IMR-90 (cell line): ENCODE measurements at places on chromosomes 12 and 14. TPM values are rescaled to one million over a fixed set of nuclear protein-coding genes. Genes with fewer than 3 reads are reported as not detected.
A peak's percentile ranks its signal among the peaks of the same experiment; 100 is the strongest.

DNA sequence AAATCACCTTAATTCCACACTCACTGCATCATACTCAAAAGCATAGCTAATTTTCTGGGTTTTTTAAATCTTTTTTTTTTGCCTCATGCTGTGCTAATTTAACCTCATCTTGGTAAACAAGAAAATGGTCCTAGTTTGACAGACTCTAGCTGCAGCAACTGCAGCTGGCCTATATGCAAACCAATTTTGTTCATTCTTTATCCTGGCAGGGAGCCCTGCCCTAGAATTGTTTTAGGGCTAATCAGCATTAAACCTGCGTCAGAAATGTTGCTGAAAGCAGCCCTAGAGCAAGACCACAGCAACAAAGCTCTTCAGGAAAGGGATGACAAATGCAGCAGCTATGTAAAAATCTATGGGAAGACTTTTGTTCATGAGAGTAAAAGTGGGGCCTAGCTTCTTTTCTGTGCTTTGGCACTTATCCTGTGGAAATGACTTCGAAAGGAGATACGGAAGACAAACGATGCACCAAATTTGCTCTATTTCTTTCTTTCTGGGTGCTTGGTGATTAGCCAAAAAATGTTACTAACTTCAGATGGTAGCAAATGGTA is 72.2 kb downstream of the DENND5B start:
- no peaks in the 10 kb centered on the region for H3K27me3 ChIP-seq
- H3K4me1 ChIP-seq: peaks cover 23% of the 10 kb centered on the region
- H3K4me3 ChIP-seq: no peak overlapping the region
- peak overlapping the region; percentile 94; the same call in 1 of the 2 replicates for H3K27ac ChIP-seq
- no peaks in the 10 kb centered on the region for H3K36me3 ChIP-seq

DNA sequence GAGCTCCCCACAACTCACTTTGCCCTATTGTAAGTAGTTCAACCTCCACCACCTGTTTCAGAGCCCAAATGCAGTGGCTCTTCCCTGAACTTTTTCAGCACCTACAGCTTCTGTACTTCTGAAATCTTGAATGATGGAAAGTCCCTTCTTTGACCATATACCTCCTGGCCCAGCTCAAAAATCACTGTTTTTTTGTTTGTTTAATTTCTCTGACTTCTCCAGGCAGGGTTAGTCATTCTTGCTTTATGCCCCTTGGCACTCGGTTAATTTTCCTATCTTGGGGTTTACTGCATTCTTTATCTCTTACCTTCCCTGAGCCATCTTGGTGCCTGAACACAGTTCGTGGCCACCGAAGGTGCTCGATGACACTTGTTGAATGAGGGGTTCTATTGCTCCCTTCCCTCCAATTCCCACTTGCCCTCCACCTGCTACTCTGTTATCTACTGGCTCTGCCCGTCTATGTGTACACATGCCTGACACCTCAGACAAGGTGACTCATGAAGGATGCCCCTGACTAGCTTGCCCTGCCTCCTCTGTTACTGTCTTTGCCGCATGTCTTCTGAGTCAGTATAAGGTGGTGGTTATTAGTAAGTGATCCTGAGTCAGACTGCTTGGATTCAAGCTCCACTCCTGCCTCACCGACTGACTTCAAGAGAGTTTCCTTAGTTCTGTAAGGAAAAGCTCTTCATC is 4.4 kb downstream of the AMHR2 start:
- peaks cover 10% of the 10 kb centered on the region; the same call in 1 of the 2 replicates for H3K27me3 ChIP-seq
- H3K36me3 ChIP-seq: no peaks in the 10 kb centered on the region
- peaks cover 5% of the 10 kb centered on the region; the same call in 1 of the 2 replicates for H3K4me1 ChIP-seq
- no peak overlapping the region for H3K4me3 ChIP-seq
- no peak overlapping the region for H3K27ac ChIP-seq

GRCh38 chr14:62066304-62066703 is 304.1 kb downstream of the SNAPC1 start:
- DNase-seq: peak; percentile 19
- H3K27ac ChIP-seq: no peak overlapping the region
- peaks cover 7% of the 10 kb centered on the region for H3K4me1 ChIP-seq
- no peaks in the 10 kb centered on the region for H3K27me3 ChIP-seq

GRCh38 chr14:30624132-30624423 is 2.0 kb downstream of the SCFD1 start:
- no peak overlapping the region for H3K4me3 ChIP-seq
- no peaks in the 10 kb centered on the region for H3K27me3 ChIP-seq
- H3K36me3 ChIP-seq: peaks cover 2% of the 10 kb centered on the region; the same call in 1 of the 2 replicates
- H3K27ac ChIP-seq: no peak overlapping the region
- DNase-seq: no peak

DNA sequence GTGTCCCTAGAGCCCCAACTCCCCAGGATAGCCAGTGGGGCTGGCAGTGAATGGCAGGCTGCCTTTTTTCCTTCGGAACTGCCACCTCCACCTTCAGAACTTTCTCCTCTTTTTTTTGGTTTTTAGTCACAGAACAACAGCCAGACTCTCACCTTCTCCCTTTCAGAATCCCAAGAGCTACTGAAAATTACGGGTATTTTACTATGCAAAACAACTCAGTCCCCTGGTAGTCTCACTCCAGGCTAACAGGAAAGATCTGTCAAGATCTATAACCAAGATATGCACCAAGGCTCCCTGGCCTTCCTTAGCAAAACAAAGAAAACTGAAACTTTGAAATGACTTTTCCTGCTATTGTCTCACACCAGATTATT is 12.5 kb downstream of the PLEKHG6 start:
- H3K4me3 ChIP-seq: no peak overlapping the region
- H3K27ac ChIP-seq: no peak overlapping the region
- H3K36me3 ChIP-seq: peaks cover 21% of the 10 kb centered on the region

DNA sequence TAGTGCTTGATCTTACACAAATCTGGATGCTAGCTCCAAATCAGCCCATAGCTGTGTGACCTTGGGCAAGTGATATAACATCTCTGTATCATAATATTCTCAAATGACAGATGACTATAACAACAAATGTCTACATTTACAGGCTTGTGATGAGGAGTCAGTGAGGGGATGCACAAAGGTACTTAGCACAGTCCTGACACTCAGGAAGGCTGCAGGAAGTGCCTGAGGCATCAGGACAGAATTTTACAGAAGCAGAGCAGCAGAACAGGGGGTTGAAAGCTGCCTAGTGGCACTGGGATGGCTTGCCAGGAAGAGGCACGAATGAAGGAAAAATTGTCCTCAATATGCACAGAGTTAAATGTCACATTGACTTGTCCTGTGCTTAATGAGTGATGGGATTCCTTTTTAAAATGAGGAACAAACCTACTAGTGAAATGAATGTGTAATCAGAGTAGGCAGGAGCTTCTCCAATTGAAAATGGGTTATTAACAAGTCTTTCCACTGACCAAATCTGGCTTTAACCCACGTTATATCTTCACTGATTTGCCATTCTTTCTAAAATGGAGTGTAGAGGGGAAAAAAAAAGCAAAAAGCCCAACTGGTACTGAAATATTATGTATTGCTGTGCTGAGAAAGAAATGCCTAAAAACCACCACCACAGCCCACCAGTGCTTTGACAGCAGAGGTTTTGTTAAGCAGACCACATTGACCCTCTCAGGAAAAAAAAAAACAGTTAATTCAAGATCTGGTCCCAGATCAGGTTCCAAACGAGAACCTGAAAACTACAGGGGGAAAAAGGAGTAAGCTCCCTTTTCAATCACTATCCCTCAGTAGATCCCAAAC is 11.6 kb downstream of the BTG1 start:
- no peak for DNase-seq
- no peaks in the 10 kb centered on the region for H3K36me3 ChIP-seq
- no peaks in the 10 kb centered on the region for H3K27me3 ChIP-seq
- peak overlapping the region; percentile 64 for H3K27ac ChIP-seq
- H3K4me1 ChIP-seq: peaks cover 19% of the 10 kb centered on the region

DNA sequence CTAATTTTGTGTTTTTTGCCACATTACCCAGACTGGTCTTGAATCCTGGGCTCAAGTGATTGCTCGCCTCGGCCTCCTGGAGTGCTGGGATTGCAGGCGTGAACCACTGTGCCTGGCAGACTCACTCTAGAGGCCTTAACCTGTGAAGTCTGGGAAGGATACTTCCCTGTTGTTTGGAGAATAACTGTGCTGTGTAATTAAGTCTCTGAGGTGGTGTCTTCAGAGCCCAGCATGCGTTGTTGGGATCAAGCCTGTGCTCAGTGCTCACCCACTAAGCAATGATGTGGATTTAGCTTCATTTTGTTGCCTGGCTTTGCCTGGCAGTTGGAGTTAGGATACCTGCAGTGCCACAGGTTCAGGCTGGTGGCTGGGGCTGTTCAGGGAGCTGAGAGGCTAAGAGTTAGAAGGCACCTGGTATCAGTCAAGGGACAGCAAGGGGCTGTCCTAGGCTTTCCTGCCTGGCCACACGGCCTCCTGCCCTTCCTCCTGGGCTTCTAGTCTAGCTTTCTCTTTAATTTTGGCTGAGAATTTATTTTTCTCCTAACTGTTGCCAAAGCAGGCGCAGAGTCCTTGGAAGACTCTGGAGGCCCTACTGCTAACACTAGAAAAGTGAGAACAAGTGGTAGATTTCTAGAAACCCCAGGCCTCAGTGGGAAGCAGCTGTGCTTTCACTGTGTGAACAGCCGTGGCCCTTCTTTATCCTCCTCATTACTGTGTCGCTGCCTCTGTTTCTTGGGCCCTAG is 38.5 kb downstream of the EP400 start:
- H3K4me3 ChIP-seq: no peak overlapping the region
- peaks cover 62% of the 10 kb centered on the region for H3K36me3 ChIP-seq
- H3K27ac ChIP-seq: no peak overlapping the region
- DNase-seq: no peak
- H3K27me3 ChIP-seq: no peaks in the 10 kb centered on the region

DNA sequence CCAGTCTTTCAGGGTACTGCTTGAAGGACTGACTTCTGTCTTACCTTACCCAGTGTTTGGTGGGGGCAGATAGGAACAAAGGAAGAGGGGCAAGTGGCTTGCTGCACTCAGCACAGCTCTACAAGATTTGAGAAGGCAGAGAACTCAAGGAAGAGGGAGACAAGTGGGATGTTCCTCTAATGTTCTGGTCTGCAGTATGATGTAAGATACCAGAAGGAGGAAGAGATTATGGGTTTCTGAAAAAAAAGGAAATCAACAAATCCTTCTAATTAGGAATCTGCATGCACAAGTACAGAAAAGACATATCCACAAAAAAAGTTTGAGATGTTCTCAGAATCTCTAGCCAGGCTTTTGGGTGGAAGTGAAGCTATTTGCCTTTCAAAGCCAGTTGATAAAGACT is 37.1 kb downstream of the USP15 start:
- no peak overlapping the region for H3K27ac ChIP-seq
- no peak overlapping the region for H3K4me3 ChIP-seq
- peaks cover 12% of the 10 kb centered on the region for H3K36me3 ChIP-seq
- H3K27me3 ChIP-seq: no peaks in the 10 kb centered on the region
- peaks cover 1% of the 10 kb centered on the region; the same call in 1 of the 2 replicates for H3K4me1 ChIP-seq

DNA sequence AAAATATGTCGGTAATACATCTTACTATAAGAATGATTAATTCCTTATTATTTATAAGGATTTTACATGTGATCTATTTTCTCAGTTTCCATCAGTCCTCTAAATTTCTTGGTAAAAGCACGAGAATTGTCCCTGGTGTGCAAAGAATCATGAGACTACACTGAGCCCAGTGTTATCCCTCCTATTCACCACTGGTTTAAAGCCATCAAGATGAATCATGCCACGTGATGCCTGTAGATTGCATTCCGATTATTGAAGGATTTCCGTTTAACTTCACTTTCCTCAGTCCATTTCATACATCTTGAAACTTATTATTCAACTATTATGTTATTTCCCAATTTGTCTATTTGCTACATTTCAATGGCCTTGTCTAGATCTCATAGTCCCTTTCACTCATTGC is 601.9 kb downstream of the GALC start:
- no peak overlapping the region for H3K4me3 ChIP-seq
- no peaks in the 10 kb centered on the region for H3K4me1 ChIP-seq
- H3K27me3 ChIP-seq: no peaks in the 10 kb centered on the region
- H3K27ac ChIP-seq: no peak overlapping the region

DNA sequence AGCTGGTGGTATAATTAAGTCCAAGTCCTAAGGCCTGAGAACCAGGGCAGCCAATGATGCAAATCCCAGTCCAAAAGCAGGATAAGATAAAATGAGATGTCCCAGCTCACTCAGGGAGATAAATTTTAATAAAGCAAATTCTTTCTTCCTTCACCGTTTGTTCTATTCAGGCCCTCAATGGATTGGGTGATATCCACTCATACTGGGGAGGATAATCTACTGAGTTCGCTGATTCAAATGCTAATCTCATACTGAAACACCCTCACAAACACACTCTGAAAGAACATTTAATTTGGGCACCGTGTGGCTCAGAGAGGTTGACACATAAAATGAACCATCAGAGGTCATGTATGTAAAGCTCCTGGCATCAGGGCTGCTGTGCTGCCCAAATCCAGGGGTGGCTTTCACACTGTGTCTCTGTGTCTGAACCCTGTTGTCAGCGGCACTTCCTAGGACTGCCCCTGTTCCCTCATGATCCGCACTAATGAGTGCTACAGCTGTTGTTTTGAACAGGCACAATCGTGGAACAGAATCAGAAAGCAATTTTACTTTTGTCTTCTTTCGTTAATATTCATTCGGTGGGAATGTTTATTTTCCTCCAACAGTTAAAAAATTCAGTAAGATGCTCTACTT is 428.5 kb upstream of the FBXO33 start:
- no peaks in the 10 kb centered on the region for H3K4me1 ChIP-seq
- no peak overlapping the region for H3K4me3 ChIP-seq
- no peaks in the 10 kb centered on the region for H3K36me3 ChIP-seq
- H3K27ac ChIP-seq: no peak overlapping the region
- no peaks in the 10 kb centered on the region for H3K27me3 ChIP-seq

- no peak for DNase-seq
- no peaks in the 10 kb centered on the region for H3K4me1 ChIP-seq
- no peak overlapping the region for H3K4me3 ChIP-seq
- no peaks in the 10 kb centered on the region for H3K36me3 ChIP-seq
- H3K27me3 ChIP-seq: peaks cover 7% of the 10 kb centered on the region; the same call in 1 of the 2 replicates
These were observed 7.3 kb downstream of the JAG2 start for GRCh38 chr14:105161309-105161708.

DNA sequence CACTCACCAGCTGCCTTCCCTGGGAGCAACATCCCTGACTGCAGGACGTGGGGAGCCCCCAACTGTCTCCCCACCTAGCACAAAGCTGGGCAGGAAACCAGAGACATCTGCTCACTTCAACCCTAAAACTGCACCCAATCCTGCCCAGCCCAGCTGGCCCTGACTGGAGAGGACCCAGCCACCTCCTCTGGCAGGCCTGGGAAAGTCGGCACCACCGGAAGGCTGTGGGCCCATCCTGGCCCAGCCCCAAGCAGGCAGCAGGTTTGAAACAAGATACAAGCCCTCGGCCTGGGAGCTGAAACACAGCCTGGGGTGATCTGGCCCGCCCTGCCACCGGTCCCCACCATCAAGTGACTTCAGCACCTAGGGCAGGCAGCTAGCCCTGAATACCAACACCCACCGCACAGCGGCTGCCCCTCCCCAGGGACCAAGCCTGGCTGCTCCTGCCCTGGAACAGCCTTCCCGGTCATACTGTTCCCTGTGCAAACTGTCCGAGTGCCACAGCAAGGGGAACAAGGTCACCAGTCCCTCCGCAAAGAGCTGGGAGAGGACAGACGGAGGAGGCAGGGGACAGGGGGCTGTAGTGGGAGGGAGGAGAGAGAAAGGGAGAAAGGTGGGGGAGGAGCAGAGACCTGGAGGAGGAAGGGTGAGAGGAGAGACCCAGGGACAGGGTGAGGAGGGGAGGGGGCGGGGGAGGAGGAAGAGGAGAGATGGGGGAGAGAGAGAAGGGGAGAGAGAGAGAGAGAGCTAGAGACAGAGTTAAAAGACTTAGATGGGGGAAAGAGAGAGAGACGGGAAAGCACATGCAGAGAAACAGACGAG is 115.7 kb downstream of the RFLNA start:
- H3K27ac ChIP-seq: peak overlapping the region; percentile 69
- H3K36me3 ChIP-seq: peaks cover 22% of the 10 kb centered on the region; the same call in 1 of the 2 replicates
- no peaks in the 10 kb centered on the region for H3K27me3 ChIP-seq
- peak; percentile 41 for DNase-seq

Gene TSHR
- total RNA-seq: not detected in 2 replicates

Gene FOXM1
- total RNA-seq: 14.9 and 16.9 TPM in 2 replicates

Gene LRCOL1
- 0.28 TPM in 1 of 2 replicates, not detected in the other for total RNA-seq

Gene APOF
- not detected in 2 replicates for total RNA-seq
